ENCODE measurements at places on chromosomes 12 and 14. TPM values are rescaled to one million over a fixed set of nuclear protein-coding genes. Genes with fewer than 3 reads are reported as not detected.
A peak's percentile ranks its signal among the peaks of the same experiment; 100 is the strongest.

DNA sequence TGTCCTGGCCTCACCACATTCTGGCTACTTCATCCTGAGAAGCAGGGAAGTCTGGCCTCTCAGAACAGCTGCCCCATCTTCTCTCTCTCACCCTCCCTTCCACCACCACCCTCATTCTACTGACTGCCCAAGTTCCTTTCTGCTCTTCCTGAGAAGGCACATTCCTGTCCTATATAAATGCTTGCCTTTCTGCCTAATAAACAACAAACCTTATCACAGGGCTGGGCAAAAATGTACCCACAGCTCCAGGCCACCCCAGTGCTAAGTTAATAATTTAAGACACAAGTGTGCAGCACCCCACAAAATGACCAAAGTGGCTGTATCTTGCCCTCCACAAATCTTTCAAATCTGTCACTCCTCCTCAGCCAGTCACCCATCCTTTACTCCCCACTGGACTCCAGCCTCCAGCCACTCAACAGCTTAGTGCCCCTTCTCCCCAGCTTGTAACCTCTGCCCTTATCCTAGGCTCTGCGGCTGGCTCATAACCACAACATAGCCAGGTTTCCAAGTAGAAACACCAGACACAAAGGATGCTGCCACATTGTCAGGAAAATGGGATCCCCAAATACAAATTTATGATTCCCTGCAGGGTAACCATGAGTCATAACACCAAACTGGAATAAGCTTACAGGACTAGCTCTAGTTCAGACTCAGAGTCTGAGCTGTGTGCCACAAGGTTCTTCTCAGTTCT, 15.0 kb downstream of the OXA1L start:
- peaks cover 11% of the 10 kb centered on the region for H3K4me1 ChIP-seq
- no peak overlapping the region for H3K27ac ChIP-seq
- no peaks in the 10 kb centered on the region for H3K36me3 ChIP-seq
- no peak overlapping the region for H3K4me3 ChIP-seq
- no peaks in the 10 kb centered on the region for H3K27me3 ChIP-seq

- H3K27me3 ChIP-seq: no peaks in the 10 kb centered on the region
- H3K36me3 ChIP-seq: peaks cover 37% of the 10 kb centered on the region
- H3K27ac ChIP-seq: no peak overlapping the region
- no peak for DNase-seq
- no peak overlapping the region for H3K4me3 ChIP-seq
Observed at GRCh38 chr12:109084425-109084824, 8.8 kb downstream of the ALKBH2 start.

GRCh38 chr14:50985124-50985858, 41.0 kb upstream of the PYGL start:
- H3K27ac ChIP-seq: no peak overlapping the region
- H3K4me3 ChIP-seq: no peak overlapping the region
- peak; percentile 42 for DNase-seq
- no peaks in the 10 kb centered on the region for H3K27me3 ChIP-seq

DNA sequence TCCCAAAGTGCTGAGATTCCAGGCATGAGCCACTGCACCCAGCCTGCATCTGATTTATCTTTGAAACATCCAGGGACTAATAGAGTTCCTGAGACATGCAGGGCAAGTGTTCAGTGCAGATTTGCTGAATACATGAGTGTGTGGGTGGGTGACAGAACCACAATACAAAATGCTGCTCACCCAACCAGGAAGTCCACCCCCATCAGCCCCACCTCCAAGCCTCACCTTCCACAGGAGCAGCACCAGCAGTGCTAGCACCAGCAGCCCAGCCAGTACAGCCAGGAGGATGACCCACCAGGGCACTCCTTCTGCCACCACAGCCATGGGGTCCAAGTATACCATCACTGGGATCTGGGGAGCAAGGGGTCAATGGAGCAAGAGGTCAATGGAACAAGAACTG, 20.0 kb downstream of the ITGA7 start:
- no peak overlapping the region for H3K27ac ChIP-seq
- H3K36me3 ChIP-seq: no peaks in the 10 kb centered on the region
- no peak overlapping the region for H3K4me3 ChIP-seq

- no peaks in the 10 kb centered on the region for H3K4me1 ChIP-seq
- DNase-seq: no peak
- H3K27me3 ChIP-seq: 0 out of 2 replicates have a peak, but pooled peaks cover 5% of the 10 kb centered on the region
- no peak overlapping the region for H3K27ac ChIP-seq
Observed at GRCh38 chr12:9343731-9344130, 135.5 kb upstream of the PZP start.

- no peaks in the 10 kb centered on the region for H3K36me3 ChIP-seq
- no peak for DNase-seq
- no peaks in the 10 kb centered on the region for H3K4me1 ChIP-seq
- H3K27ac ChIP-seq: no peak overlapping the region
- 0 out of 2 replicates have a peak, but pooled peaks cover 5% of the 10 kb centered on the region for H3K27me3 ChIP-seq
Observed at GRCh38 chr12:116797885-116798284, 59.8 kb downstream of the RNFT2 start.

DNA sequence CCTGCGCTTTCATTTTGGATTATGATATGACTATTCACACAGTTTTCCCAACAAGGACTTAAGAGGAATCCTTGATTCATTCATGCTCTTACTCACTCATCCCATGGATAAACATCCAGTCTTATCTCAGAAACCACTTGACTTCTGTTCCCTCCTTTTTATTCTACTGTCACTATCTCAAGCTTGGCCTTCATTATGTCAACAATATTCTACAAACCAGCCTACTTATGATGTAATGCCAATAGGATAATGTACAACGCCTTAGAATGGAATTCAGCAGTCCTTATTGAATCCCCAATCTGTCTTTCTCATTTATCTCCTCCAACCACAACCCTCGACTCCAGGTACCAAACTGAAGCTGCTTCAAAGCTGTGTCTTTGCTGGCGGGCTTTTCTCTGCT, 448.5 kb downstream of the PDZRN4 start:
- no peaks in the 10 kb centered on the region for H3K4me1 ChIP-seq
- DNase-seq: no peak
- no peak overlapping the region for H3K4me3 ChIP-seq
- no peaks in the 10 kb centered on the region for H3K36me3 ChIP-seq

DNA sequence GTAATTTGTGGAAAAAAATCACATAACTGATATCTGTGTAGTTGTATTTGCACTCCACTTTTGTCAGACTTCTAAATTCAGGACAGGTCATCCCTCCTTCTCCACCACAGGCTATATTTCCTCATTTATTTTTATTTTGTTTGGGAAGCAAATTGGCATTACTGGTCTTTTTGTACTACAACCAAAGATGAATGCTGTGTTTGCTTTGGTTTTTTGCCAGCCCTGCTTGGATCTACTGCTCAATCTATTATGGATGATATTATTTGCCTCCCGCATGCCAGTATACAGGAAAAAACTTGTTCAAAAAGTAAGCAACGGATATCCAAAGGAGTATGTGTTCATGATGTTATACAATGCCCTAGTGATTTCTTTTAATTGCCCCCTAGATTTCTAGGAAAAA, 948.8 kb downstream of the TRHDE start:
- no peak overlapping the region for H3K27ac ChIP-seq
- no peak overlapping the region for H3K4me3 ChIP-seq
- no peaks in the 10 kb centered on the region for H3K36me3 ChIP-seq
- H3K27me3 ChIP-seq: no peaks in the 10 kb centered on the region
- no peaks in the 10 kb centered on the region for H3K4me1 ChIP-seq
- DNase-seq: no peak

DNA sequence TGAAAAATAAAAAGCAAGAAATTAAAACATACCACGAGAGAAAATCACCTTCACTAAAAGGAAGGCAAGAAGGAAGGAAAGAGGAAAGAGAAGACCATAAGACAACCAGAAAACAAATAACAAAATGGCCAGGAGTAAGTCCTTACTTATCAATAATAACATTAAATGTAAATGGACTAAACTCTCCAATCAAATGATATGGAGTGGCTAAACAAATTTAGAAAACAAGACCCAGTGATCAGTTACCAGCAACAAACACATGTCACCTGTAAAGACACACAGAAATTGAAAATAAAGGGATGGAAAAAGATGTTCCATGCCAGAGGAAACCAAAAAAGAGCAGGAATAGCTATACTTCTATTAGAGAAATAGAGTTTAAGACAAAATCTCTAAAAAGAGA, 85.0 kb upstream of the SLC38A4 start:
- H3K4me3 ChIP-seq: no peak overlapping the region
- no peaks in the 10 kb centered on the region for H3K27me3 ChIP-seq
- H3K36me3 ChIP-seq: no peaks in the 10 kb centered on the region
- H3K27ac ChIP-seq: no peak overlapping the region
- H3K4me1 ChIP-seq: peaks cover 24% of the 10 kb centered on the region

DNA sequence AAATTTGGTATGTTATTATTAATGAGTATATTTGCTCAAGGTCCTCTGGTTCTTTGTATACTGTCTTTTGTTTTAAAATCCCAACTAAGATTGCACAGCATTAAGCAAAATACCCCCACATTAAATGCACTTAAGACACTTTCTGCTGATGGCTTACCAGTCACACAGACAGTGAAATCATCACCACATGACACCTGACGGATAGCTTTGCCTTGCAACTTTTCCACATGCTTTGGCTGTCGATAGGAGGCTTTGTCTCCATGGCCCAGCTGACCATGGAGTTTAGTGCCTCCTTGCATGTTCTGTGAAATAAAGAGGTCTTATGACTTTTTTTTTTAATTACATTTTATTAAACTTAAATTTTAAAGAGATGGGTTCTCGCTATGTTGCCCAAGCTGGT, 19.7 kb downstream of the NEK9 start:
- no peaks in the 10 kb centered on the region for H3K4me1 ChIP-seq
- peaks cover 67% of the 10 kb centered on the region for H3K36me3 ChIP-seq
- no peak overlapping the region for H3K4me3 ChIP-seq

- no peaks in the 10 kb centered on the region for H3K27me3 ChIP-seq
- H3K4me1 ChIP-seq: no peaks in the 10 kb centered on the region
- no peak overlapping the region for H3K27ac ChIP-seq
- DNase-seq: no peak
- H3K4me3 ChIP-seq: no peak overlapping the region
Observed at GRCh38 chr12:101648195-101648594, 49.2 kb upstream of the CHPT1 start.

GRCh38 chr12:18919871-18920511, 182.1 kb downstream of the CAPZA3 start:
- no peak overlapping the region for H3K4me3 ChIP-seq
- no peak overlapping the region for H3K27ac ChIP-seq
- no peaks in the 10 kb centered on the region for H3K36me3 ChIP-seq

- no peak overlapping the region for H3K27ac ChIP-seq
- DNase-seq: no peak
- H3K27me3 ChIP-seq: peaks cover 8% of the 10 kb centered on the region
Observed at GRCh38 chr14:88914956-88915355, 90.5 kb downstream of the TTC8 start.

- H3K27me3 ChIP-seq: peaks cover 55% of the 10 kb centered on the region
- 0 out of 2 replicates have a peak, but pooled peaks cover 3% of the 10 kb centered on the region for H3K4me1 ChIP-seq
- no peak for DNase-seq
- H3K27ac ChIP-seq: no peak overlapping the region
- H3K4me3 ChIP-seq: no peak overlapping the region
- no peaks in the 10 kb centered on the region for H3K36me3 ChIP-seq
Observed at GRCh38 chr12:116884871-116885270, 3.6 kb upstream of the HRK start.

DNA sequence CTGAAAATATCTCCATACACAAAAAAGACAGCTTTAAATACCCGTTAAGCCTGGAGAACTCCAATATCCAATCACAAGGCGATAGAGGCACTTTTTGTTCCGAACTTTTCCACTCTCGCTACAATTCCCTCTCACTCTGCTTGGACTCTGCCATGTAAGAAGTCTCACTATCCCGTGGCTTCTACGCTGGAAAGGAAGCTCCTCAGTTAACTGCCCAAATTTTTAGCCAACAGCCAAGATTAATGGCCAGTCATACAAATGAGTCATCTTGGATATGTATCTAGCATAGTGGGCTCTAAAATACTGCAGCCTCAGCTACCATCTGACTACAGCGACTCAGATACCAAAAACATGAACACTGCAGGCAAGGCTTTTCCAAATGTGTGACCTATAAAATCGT, 45.5 kb upstream of the RERGL start:
- H3K27ac ChIP-seq: no peak overlapping the region
- H3K27me3 ChIP-seq: no peaks in the 10 kb centered on the region
- peak overlapping the region; percentile 39 for H3K4me3 ChIP-seq
- DNase-seq: peak; percentile 67

DNA sequence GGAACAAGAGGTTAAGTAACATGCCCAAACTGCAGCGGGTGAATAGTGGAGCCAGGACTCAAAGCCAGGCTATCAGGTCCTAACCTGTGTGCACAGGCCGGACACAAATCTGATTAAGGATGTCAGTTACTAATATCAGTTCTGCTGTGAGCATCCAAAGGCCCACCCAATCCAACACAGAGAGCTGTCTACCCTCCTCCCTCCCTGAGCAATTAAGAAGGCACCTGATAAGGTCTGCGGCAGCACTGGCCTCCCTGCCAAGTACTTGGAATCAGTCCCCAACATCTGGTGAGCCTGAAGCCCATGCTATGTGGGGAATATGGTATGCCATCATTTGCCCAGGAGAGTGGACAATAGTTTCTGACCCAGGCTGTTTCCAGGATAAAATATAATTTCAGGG, 3.9 kb downstream of the HEBP1 start:
- DNase-seq: no peak
- H3K27me3 ChIP-seq: no peaks in the 10 kb centered on the region
- peaks cover 25% of the 10 kb centered on the region for H3K4me1 ChIP-seq
- H3K27ac ChIP-seq: no peak overlapping the region
- H3K36me3 ChIP-seq: no peaks in the 10 kb centered on the region

DNA sequence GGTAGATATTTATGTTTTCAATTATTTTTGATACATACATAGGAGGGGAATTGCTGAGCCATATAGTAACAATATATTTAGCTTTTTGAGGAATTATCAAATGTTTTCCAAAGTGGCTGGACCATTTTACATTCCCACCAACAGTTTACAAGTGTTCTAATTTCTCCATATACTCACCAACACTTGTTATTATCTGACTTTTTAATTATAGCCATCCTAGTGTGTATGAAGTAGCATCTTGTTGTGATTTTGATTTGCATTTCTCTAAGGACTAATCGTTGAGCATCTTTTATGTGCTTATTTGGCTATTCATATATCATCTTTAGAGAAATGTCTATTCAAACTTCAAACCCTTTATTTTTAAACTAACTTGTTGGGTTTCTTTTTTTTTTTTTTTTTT, 17.2 kb upstream of the HECTD1 start:
- H3K27me3 ChIP-seq: no peaks in the 10 kb centered on the region
- H3K27ac ChIP-seq: no peak overlapping the region
- no peak overlapping the region for H3K4me3 ChIP-seq
- DNase-seq: no peak
- H3K36me3 ChIP-seq: no peaks in the 10 kb centered on the region
- H3K4me1 ChIP-seq: peaks cover 14% of the 10 kb centered on the region

- peaks cover 18% of the 10 kb centered on the region for H3K27me3 ChIP-seq
- no peak for DNase-seq
- H3K4me1 ChIP-seq: no peaks in the 10 kb centered on the region
- H3K4me3 ChIP-seq: no peak overlapping the region
Observed at GRCh38 chr14:54392131-54392859, 4.5 kb upstream of the CDKN3 start.

The RHOJ gene
- total RNA-seq: 1.6 TPM

The IKZF4 gene
- total RNA-seq: 1.4 TPM

The LRP1 gene
- total RNA-seq: 296 TPM

The RNASE3 gene
- not detected for total RNA-seq

The EFS gene
- 8.6 TPM for total RNA-seq

The VCPKMT gene
- total RNA-seq: 8.2 TPM

The OS9 gene
- 215 TPM for total RNA-seq
